ENCODE measurements at places on chromosomes 16 and 17. TPM values are rescaled to one million over a fixed set of nuclear protein-coding genes. Genes with fewer than 3 reads are reported as not detected.

DNA sequence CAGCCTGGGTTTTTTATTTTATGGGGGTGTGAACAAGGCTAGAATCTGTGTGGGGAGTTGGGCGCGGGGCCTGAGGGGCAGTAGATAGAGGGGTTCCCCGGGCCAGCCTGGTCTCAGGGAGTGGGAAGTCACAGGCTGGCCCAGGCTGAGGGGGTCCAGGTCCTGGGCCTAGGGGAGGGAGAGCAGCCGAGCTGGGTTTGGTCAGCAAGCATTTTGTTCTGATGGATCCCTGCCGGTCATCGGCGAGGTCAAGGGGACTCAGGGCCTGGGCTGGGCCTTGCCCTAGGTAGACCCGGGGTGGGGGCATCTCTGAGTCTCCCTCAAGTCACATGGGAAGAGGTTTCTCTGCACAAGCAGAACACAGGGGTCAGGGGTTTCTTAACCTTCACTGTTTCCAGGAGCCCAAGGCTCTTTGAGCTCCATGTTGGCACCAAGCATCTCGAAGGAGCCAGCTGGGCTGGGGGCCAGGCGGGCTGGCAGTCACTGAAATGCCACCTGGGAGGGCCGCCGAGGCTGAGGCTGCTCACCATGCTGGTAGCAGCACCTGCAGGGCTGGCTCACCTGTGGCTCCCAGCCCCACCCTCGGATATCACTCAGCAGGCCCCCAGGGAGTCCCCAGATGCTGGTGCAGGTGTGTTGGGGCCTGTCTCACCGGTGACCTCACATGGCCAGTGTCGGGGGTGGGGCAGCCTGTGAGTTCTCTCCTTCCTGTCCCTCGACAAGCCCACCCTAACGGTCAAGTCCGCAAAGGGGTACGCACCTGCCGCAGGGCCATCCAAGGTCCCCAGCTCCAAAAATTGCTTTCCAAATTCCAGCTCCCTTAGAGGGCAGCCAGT, 41.0 kb downstream of the SLC7A5 start:
- no peak for DNase-seq

GRCh38 chr17:31926100-31926729, 10.6 kb upstream of the SUZ12 start:
- no peak for DNase-seq

DNA sequence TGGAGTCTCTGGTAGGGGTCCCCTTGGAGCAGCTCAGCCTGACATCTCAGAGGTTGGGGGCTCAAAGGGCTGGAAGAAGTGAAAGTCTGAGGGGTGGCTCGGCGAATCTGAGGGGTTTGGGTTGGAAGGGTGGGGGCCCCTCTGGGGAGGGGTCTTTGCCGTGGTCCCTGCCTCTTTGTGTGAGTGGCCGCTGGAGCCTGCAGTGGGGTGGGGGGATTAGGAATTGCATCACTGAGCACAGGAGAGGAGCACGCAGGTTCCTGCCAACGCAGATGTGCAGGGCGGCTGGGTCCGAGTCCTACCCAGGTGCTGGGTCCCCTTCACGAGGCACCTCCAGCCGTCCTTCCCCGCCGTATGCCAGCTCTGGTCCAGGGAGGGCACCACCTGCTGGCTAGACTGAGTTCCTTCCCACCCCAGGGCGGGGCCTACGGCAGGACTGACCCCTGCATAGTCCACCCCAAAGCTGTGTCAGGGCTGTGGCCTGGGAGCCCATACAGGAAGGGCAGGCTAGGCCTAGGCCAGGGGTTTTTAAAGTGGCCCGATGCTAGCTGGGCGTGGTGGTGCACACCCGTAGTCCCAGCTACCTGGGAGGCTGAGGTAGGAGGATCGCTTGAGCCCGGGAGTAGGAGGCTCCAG, 9.9 kb downstream of the FMNL1 start:
- DNase-seq = no peak

DNA sequence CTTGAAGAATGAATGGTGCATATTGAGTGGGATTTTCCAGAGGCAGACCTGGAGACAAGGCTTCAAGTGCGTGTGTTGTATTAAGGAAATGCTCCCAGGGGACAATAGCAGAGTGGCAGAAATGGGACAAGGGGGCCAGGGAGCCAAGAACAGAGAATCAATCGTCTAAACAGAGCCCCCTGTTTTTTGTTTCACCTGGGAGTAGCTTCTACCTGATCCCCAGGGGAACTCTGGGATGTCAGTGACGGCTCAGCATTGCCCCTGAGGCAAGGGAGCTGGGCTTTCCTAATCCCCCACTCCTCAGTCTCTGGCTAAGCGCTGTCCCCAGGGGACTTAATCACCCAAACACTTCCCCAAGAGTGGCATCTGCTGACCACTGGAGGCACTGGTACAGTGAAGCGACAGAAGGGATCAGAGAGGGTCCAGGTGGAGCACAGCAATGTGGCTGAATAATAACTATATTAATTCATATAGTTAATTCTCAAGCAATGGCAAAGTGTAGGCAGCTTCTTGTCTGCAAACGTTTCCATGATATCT, 35.7 kb upstream of the C16orf78 start:
- DNase-seq = no peak

GRCh38 chr17:9575381-9576101, at the start of gene STX8:
Gene STX8, minus strand, starts transcription at chr17:9575820. Its CDS starts 12 bp downstream, at chr17:9575808.
- peak; percentile 95 for DNase-seq

- no peak for DNase-seq
Measured at GRCh38 chr16:27920391-27920891, 143.1 kb downstream of the GSG1L start.

DNA sequence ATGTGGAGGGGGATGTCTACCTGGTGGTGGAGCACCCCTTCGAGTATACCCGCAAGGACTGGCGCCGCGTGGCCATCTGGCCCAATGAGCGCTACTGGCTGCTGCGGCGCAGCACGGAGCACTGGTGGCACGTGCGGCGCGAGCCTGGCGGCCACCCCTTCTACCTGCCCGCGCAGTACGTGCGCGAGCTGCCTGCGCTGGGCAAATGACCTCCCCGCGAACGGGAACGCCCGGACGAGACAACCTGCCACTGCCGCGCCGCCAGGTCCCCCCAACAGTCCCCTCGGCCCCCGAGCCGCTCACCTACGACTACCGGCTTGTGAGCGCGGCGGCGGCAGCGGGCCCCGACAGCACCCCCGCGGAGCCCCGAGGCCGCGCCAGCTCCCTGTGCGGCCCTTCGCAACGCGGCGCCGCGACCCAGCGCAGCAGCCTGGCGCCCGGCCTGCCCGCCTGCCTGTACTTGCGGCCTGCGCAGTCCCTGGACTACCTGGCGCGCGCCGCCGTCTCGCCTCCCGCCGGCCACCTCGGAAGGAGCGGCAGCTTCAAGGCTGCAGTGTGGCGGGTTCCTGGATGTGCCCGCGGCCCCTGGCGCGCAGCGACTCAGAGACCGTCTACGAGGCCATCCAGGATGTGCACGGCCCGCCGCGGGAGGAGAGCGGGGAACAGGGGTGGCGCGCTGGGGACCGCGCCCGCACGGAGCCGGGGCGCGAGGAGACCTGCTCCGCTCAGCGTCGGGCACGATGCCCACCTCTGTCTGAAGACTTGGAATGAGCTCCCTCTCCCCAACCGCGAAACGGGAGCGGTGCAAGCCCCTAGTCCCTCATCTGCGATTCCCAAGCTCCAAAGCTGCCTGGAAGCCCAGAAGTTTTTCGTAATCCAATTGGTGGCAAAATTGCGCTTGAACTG, 48.7 kb upstream of the AMZ2 start:
- no peak for DNase-seq

GRCh38 chr17:19915245-19915978, 47.7 kb upstream of the ULK2 start:
- no peak for DNase-seq

DNA sequence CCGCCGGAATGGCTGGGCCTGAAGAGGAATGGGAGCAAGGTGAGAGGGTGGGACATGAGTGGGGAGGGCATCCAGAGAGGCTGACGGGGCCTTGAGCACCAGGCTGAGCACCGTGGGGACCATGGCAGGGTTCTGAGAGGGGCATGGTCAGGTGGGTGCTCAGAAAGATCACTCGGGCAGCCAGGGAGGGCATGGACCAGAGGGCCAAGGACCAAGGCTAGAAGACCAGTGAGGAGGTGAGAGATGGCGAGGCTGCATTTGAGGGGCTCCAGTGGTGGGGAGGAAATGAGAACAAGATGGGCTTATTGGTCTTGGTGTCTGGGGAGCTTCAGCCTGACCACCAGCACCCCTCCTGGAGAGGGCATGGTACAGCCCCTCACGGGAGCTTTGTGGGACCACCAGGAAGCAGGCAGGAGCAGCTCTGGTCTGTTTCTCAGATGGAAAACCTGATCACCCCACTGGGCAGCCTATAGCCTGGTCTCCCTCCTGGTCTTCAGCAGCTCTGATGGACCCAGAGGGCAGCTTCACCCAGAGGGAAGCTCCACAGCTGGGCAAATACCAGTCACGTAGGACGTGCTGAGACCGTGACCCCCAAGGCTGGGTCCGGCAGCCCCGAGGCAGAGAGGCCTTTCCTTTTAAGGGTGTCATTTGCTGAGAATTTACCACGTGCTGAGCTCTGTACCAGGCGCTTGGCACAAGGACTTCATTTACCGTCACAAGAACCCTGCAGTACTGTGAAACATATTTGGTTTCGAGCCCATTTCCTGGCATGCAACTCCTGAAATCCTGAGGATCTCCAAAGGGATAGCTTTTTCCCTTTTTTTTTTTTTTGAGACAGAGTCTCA, 11.4 kb upstream of the NCBP3 start:
- no peak for DNase-seq

DNA sequence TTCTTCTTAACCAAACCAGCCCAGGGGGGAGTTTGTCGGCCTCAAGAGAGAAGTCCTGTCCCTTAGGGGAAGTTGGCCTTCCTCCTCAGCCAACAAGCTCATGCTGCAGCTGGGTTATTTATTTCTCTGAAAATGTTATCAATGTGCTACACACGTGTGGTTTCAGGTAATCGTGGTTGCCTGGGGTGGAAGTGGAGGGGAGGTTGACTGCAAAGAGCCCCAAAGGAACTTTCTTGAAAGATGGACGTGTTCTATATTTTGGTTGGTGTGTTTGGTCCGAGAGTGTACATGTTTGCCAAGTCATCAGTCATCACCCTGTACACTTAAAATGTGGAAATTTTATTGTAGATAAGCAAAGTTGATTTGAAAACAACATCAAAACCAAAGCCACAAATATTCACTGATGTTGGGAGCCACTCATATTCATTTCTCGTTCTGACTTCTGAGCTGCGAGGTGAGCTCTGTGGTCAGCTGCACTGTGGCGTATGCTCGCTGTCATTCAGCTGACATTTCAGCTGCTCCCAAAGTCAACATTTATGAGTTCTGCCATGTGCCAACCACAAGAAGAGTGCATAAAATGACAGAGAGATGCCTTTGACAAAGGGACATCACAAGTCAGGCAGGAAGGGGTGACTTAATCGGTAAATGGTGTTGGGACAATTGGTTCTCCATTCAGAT, 26.5 kb upstream of the ADGRG1 start:
- no peak for DNase-seq

DNA sequence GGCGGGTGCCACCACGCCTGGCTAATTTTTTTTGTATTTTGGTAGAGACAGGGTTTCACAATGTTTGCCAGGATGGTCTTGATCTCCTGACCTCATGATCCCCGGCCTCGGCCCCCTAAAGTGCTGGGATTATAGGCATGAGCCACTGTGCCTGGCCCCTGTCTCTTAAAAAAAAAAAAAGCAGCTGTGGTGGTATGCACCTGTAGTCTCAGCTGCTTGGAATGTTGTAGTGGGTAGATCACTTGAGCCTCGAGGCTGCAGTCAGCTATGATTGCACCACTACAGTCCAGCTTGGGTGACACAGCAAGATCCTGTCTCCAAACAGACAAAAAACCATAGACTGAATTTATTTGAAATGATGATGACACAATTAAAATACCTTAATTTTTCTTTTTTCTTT, 24.3 kb downstream of the CDK12 start:
- DNase-seq = peak; percentile 63

NT5C3B gene
- polyA plus RNA-seq = 44.3 TPM

EFNB3 gene
- 10.8 TPM for polyA plus RNA-seq

CDRT15L2 gene
- not detected for polyA plus RNA-seq
